ENCODE measurements at places on chromosomes 5 and 9.

- DNase-seq = no peak
Observed at GRCh38 chr9:128049843-128050242, 17.3 kb downstream of the NAIF1 start.

GRCh38 chr5:67353500-67354450 is 157.2 kb upstream of the CD180 start:
- no peak for DNase-seq

GRCh38 chr5:179794575-179794974 is 789 bp downstream of the LTC4S start:
- DNase-seq = no peak

- no peak for DNase-seq
Observed at GRCh38 chr5:78701795-78702410, 53.3 kb upstream of the LHFPL2 start.

DNA sequence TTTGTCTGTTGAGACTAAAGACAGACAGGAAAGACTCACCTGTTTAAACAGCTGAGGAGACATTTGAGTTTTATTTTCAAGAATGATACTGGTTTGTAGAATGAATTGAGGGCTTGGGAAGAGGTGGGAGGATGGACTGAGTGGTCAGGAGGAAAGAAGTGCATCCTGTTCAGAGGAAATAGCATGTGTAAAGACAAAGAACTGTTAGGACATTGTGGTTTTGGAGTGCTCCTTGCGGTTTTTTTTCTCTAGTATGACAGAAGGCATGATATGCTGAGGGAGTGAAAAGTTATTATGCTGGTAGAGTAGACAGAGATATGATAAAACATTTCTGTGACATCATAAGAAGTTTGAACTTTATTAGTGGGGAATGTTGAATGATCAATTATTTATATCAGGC is 270.7 kb upstream of the ELAVL2 start:
- no peak for DNase-seq

- DNase-seq = no peak
Observed at GRCh38 chr5:179410291-179411160, 65.3 kb upstream of the ADAMTS2 start.

GRCh38 chr5:181181650-181182565 is 23.1 kb downstream of the TRIM7 start:
- peak; percentile 66 for DNase-seq

DNA sequence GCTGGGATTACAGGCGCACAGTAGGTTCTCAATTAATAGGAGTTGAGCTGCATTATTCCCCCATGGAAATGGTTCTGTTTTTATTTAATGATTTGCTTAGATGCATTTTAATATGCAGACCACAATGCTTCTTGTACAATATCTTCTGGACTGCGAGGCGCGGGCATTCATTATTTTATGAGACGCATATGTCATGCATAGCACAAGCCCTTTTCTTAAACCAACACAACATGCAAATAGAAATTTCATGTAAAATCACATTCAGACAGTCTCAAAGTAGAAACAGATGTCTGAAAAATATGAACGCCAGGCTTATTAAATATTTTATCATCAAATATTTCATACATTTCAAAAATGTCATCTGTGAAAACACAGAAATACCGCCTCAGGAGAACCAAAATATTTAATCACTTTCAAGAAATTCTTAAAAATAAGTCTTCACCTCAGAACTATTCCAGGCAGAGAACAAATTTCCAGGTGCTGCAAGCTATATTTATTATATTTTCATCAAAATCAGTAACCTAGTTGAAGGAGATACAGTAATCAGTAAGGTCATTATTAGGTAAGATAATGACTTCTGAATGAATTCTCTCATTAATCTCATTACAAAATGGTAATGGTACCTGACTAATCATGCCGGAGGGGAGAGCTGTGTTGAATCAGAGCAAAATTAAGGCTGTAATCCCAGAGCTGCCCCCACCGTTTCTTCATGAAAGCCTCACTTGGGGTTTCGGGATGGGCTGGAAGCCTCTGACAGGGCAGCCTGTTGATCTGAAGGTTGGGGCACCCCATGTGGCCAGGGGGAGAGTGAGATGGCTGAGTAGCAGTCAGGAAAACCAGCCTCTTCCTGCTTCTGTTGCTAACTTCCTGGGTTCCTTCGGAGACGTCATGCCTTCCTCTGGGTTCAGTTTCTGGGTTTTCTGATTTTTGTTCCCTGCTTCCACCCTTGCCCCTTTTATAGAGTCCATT is 133.9 kb upstream of the ZNF618 start:
- DNase-seq = no peak

DNA sequence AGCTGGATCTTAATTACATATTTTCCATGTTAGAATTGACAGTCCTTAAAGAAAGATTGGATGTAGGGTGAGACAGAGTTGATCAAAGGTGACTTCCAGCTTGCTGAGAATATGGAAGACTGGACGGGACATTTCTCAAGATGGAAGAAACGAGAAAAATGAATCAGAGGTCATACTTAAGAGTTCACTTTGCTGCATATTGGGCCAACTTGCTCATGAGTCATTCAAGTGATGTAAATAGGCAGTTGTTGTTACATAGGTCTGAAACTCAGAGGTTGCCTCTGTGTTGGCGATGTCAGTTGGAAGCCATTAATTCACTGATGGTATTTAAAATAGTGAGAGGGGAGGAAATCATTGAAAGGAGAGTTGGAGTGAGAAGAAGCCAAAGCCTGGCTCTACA is 132.8 kb downstream of the CD180 start:
- DNase-seq = no peak

DNA sequence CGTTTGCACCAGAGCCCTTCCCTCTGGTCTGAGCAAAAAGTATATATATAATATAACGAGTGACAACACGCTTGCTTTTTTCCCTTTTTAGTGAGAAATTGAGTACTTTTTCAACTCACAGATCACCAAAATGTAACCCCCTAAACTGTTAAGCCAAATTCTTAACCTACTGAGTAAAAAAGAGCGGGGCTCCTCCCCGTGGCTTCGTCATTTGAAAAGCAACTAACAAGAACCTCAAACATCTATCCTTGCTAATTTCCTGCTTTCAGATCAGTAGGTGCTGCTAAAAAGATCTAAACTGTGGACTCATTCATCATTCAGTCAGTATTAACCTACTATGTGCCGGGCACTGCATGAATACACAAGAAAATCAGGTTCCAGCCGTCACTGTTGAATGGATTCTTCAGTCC is 1.0 kb upstream of the PTBP3 start:
- DNase-seq = no peak

DNA sequence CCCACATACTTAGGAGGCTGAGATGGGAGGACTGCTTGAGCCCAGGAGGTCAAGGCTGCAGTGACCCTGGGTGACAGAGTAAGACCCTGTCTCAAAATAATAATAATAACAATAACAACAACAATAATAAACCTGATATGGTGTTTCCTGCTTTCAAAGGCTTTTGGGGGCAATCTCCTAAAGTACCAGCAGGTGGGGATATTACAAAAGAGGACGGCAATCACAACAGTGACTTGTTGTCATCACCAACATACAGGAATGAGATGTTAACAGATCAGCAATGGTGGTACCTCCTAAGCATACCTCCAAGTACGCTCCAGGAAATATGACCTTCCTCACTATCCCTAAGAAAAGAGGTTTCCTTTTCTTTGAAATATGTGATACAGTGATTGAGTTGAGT is 91.1 kb upstream of the RNF180 start:
- peak; percentile 24 for DNase-seq

DNA sequence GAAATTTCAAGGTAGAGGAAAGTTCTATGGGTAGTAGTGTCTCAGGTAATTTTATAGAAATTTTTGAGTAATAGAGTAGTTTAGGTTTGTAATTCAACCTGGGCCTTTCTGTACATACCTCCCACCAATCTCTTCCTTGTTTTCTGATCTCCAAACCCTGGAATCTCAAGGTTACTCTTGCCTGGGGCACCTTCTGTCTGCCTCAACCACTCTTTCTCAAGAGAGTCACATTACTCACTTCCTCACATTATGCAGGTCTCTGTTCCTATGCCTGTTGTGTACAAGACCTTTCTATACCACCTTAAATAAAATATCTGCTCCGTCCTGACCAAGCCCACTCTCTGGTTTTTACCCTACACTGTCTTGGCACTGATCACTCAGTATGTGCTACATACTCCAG is 412.6 kb upstream of the CTNND2 start:
- no peak for DNase-seq

- no peak for DNase-seq
Observed at GRCh38 chr9:36729906-36730305, 157.2 kb downstream of the MELK start.

- no peak for DNase-seq
Observed at GRCh38 chr5:130155345-130156011, 251.2 kb downstream of the CHSY3 start.

- DNase-seq = no peak
Observed at GRCh38 chr5:113053511-113053995, 77.0 kb downstream of the DCP2 start.

DNA sequence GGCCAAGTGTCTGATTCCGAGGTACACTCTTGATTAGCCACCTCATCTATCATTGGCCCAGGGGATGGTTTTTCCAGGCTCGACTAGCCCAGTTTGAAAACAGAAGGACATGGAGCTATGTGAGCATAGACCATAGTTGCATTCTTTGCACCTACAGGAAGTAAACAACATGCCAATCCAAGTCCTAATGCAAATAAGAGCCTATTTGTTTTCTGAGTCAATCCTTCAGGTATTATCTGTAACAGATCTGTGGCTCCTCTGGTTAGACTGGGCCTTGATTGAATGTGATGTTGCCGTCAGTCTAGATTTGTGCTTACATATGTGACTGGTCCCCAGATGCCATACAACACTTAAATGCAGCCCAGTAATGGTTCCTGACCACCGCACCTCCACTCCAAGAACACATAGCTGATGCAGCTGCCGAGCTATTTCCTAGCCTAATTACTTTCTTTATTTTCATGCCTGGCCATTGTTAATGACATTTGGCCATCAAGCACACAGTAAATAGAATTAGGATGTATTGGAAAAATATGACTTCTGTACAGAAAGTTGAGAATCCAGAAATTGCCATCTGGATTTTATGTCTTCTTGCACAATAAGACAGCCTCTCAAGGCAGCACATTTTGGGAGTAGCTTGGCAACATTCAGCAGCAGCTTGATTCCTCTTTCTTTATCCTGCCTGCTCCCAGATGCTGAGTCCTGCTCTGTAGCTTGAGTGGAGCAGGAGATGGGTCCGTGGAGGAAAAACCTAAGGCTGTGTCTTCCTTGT is 29.5 kb upstream of the ARHGAP26 start:
- DNase-seq = no peak

DNA sequence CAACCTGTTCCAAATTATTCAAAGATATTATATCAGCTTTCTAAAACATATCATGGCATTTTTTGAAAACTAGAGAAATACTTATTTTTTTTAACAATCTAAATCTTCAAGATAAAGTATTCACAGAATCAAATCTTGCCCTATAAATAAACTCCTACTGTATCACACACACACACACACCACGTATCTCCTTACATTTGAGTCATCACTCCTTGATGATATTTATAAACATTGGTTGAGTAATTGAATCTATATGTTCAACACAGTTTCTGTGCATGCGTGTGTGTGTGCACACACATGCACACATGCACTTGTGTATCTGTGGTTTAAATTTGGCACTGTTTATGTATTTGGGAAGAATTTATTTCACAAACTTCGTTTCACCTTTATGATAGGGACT is 1716.4 kb downstream of the EFNA5 start:
- DNase-seq = no peak

DNA sequence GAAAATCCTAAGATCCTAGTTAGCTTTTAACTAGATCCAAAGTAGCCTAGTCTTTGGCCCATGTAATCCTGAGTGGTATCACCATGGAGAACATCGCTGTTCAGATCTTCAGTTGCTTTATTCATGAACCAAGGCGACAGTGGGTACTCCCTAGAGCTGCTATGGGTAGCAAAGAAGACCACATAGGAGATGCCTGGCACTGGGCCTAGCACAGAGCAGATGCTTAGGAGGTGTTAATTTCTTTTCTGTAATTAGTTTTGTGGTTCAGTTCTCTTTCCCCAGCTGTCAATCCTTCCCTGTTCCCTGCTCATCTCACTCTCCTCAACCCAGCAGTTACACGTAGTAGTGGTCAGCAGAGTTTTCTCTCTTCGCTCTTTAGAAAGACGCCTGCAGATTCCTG is 9.3 kb downstream of the CAST start:
- DNase-seq = no peak

- no peak for DNase-seq
Observed at GRCh38 chr5:126414874-126415502, 8.2 kb upstream of the GRAMD2B start.

DNA sequence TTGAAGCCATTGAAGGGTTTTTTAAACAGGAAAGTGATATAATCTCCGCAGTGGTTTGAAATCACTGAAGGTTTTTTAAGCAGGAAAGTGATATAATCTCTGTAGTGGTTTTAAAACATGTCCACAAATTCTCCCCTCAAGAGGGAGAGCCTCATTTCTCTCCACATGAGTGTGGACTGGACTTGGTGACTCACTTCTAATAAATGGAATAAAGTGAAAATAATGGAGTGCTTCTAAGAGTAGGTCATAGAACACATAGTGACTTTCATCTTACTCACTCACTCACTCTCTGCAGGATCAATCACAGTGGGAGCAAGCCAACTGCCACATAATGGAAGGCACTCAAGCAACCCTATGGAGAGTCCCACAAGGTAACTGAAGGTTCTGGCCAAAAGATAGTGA is 12.0 kb downstream of the CTNNAL1 start:
- DNase-seq = no peak

DNA sequence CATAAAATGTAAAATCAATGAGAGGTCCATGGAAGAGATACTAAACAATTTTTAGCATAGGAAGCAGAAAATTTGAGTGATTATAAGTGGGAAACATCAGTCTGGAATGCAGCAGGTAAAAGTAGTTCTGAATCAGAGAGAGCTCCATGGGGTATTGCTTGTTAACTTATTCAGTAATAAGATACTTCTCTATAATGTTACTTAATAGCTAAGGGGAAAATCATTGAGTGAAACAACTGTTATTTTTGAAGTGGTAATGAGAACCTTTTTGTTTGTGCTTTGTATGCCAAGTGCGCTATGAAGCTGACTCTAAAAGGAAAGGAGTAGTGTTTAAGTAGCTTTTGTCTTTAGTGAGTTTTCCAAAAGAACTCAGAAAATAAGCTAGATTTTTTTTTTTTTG is 95.2 kb downstream of the ERBIN start:
- no peak for DNase-seq

DNA sequence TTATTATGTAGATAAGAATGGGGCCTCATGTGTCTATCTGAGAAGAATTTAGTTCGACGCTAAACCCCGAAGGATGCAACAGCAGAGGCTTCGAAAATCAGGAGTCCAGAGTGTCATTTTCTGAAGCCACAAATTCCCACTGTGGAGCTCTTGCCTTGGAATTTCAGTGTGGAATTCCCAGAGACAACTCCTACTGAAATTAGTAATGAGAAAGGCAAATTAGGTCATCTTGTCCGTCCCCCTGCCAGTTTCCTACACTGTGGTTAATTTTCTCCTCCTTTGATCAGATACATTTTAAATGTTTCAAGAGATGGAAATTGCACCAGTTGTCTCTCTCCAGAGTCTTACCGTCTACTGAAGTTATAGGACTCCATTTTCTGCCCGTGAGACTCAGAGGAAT is 633.6 kb downstream of the BNC2 start:
- no peak for DNase-seq

Measured in nephron progenitor cell (in vitro differentiated cells).